ENCODE measurements at places on chromosomes 2 and 18.

DNA sequence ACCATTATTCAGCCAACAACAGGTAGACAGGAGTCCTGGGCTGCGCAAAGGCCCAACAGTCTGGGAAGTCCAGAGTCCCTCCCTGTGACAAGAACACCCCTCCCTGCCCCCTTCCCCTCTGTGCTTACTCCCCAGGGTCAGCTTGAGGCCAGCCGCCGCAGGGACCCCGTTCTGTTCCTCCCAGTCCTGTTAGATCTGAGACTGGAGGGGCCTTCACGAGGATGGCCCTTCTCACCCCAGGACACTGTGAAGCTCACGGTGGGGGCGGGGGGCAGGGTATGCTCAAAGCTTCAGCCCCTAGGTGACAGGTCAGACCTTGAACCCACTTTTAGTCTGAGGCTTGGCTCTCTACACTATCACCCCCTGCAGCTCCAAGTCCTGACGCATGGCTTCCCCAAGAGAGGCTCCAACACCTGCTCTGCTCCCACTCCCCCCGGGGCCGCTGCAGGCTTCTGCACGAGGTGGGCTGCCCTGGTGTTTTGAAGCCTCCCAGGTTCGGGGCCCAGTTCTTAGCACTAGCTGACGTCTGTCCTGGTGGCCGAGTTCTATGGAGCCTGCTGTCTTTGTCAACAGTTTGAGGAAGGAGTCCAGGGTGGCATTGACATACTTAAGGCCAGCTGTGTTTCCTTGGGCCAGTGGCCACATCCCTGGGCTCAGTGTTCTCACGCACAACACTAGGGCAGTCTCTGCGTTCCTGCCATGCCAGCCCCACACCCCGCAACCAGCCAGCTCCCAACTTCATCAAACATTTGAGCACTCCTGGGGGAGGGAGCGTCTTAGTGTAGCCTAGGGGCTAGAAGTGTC, 37.2 kb upstream of the HPCAL1 start:
- no peak for DNase-seq

- DNase-seq, result no peak
These were observed 108.4 kb upstream of the SH3BP4 start for GRCh38 chr2:234843411-234843810.

DNA sequence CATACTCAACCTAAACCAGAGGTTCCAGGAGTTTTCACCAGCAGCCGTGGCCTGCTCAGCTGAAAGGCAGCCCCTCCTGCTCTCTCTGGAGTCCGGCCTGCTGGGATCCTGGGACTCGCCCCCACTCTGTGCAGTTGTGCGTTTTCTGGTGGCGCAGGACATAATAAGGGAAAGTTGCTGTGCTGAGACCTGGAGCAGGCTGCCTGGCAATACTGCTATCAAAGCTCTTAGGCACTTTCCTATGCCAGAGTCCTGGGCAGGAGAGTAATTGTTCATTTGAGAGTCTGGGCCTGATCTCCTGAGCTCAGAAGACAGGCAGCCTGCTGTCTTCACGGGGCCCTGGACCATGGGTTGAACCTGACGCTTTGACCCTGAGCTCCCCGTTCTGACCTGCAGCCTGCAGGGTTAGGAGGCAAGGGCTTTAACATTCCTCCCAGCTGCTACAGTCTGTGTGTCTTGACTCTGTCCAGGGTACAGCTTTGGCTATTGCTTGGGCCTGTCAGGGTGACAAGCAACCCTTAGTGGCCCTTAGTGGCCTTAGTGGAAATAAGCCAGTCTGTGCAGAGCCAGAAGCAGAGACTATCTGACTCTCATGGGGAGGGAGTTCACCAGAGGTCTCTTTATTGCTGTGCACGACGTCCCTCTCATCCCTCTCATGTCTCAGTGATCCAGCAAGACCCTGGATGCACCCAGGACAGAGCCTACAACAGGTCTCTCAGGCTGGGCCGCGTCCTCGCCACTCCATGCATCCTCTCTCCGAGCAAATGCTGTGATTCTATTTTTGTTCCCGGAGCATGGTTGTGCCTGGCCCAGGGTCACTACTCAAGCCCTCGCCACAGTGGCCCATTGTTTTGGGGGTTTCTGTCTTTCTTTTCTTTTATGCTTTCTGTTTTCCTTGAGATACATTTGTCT, 60.6 kb downstream of the ACKR3 start:
- DNase-seq, result no peak

- no peak for DNase-seq
These were observed 306.4 kb downstream of the LPIN1 start for GRCh38 chr2:12052796-12053195.

GRCh38 chr2:18404708-18405107, 155.7 kb downstream of the RDH14 start:
- no peak for DNase-seq

DNA sequence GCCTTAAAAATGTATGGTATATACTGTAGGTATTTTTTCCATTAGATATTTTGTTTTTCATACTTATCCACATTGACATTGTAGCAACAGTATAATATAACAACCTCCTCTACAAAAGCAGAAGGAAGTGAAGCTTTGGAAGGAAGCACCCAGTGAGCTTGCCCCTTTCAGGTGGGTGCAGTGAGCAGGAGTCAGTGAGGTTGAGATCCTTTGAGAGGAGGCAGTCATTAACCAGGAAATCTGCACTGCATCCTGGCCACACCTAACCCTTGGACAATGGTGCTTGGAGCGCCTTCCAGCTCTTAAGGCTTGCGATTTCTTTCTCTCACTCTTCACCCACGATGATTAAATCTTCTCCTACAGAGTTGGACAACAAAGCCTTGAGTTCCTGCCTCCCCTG, 13.9 kb downstream of the IL37 start:
- DNase-seq, result no peak

DNA sequence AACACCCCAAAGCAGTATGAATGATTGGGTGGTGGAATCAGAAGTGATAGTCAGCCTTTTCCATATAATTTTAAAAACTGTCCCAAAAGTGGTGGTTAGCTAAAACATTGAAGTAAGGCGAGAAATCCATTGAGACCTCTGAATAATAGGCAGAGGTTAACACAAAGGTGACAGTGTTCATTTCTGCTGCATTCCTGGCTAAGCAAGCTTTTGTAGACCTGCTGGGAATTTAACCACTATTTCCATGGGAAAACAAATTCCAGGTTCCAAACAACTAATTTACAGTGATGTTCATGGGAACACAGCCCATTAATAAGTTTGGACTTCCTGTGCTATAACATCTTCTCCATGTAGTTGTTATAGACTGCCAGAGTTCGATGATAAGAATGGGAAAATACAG, 6.3 kb upstream of the INO80D start:
- no peak for DNase-seq

DNA sequence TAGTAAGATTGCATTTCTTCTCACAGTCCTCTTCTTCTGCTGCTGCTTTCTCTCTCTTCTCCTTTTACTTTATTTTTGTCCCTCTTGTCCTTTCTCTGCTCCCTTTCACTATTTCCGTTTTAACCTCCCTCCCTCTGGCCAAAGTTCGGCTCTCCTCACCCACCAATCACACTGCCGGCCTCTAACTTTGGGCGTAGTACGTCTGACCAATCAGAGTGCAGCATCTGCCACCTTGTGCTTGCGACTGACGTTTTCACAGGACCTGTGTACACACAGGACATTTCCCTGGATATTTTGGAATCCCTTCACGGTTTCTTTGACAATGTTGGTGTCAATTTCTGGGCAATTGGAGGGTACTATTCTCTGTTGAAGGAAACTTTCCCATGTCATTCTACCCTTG, 22.6 kb upstream of the ICOS start:
- DNase-seq, result no peak

GRCh38 chr2:240465268-240465764, 29.9 kb downstream of the GPC1 start:
- DNase-seq, result no peak

- no peak for DNase-seq
These were observed 30.6 kb downstream of the SOWAHC start for GRCh38 chr2:109644571-109645275.

DNA sequence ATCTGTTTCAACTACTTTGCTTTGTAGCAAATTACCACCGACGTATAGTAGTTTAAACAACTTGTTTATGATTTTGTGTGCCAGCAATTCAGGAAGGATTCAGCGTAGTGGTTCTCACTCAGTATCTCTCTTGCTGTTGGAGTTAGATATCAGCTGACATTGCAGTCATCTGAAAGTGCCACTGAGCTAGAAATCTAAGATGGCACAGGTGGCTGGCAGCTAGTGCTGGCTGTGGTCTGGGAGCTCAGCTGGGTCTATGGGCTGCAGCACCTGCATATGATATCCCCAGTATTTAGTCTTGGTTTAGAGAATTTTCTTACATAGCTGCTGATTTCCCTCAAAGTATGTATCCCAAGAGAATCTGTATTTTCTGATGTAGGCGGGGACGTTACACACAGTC, 235.6 kb downstream of the SCG2 start:
- no peak for DNase-seq

DNA sequence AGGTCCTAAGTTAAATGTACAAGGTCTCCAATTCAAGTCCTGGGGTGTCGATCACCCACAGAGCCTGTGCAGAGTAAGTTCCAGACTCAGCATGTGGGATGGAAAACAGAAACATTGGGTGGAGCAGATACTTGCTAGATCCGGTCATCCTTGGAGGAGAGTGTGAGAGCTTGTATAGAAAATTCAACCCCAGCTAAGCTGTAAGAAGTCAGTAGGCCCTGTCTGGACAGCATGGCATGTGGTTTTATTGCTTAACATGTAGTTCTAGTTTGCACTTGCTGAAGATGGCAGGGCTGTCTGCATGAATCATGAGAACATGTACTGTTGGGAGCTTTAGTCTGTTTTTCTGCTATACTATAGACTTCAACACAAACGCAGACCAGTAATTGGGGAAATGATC, 189.6 kb upstream of the RMP24 start:
- no peak for DNase-seq

- no peak for DNase-seq
These were observed 258.8 kb downstream of the ZNF407 start for GRCh38 chr18:74856434-74856833.

GRCh38 chr2:237190966-237191713, 105.5 kb downstream of the COPS8 start:
- no peak for DNase-seq

DNA sequence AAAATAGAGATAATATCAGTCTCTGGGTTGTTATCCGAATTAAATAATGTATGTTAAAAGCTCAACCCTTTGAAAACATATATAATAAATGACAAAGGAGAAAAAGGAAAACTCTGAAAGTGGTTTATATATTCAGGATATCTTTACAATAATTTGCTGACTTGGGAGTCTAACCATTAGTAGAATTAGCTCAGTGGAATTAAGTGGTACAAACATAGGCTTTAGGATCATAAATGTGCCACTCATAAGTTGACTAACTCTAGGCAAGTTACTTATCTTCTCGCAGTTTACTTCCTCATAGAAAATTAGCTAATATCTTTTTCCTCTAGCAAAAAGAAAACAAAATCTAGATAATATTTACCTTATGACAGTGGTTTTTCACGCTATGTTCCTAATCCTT, 44.6 kb downstream of the HEATR5B start:
- DNase-seq, result no peak

- DNase-seq, result peak; percentile 15
These were observed 568 bp downstream of the ARL5A start for GRCh38 chr2:151827564-151828142.

DNA sequence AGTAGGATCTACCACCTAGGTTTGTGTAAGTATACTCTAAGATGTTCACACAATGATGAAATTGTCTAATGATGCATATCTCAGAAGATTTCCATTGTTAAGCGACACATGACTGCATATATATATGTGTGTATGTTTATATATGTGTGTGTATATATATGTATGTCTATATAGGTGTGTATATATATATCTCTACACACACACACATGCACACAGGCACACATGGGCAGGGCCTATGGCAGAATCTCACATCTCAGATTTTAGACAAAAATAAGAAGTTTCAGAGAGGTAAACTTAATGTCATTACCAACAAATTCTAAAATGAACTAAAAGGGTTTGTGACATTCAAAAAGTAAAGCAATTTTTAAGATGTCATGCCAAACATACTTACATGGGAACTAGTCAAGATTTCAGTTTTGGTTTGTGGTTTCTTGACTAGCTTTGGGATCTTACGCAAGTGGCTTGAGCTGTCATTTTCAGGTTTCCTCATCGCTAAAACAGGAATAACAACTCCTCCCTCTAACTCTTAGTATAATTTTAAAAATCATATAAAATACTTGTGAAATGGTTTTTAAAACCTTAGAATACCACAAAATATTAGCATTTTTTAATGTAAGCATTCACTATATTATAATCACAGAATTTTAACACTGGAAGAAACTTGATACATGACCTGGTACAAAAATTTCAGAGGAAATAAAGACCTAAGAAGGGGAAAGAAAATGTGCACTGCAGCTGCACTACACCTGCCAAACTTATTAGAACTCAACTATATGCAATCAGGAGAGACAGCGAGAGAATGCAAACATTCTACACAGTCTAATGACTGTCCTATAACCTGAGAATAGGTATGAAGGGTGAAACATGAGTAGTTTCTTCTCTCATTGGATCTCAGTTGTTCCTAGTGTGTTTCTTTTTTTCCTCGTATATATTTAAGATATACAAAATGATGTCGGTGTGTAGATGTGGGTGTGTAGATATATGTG, 75.7 kb downstream of the TTC21B start:
- DNase-seq, result peak; percentile 18

- no peak for DNase-seq
These were observed 12.4 kb downstream of the CCBE1 start for GRCh38 chr18:59684777-59685176.

GRCh38 chr2:160406591-160407392, 86.8 kb downstream of the RBMS1 start:
- peak; percentile 28 for DNase-seq

DNA sequence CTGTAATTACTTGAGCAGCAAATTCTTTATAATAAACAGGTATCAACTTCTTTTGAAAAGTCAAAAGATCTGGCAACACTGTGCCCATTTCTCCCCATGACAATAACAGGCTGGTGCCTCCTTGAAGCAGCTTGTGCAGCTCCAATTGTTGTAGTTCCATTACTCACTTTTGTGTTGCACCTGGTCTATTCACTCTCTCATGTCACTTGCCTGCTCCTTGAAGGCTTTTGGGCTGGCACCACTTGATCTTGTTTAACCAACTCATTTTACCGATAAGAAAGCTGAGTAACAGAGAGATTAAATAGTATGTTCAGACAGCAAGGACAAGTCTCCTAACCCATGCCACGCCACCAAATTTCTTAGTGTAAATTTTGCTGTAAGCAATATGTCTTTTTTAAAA, 314.5 kb downstream of the OSR1 start:
- no peak for DNase-seq

DNA sequence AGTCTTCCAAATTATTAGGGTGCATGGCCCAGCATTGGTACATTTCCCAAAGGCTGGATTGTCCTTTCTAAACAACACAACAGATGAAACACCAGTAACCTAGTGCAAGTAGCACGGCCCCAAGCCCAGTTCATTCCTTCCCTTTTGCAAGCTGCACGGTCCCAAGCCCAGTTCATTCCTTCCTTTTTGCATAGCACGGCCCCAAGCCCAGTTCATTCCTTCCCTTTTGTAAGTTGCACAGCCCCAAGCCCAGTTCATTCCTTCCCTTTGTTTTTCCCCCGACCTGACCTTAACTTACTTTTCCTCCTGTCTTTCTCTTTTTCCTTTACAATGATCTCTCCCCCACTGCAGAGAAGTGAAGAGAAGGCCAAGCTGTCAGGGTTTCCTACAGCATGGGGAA, 60.9 kb downstream of the C18orf63 start:
- no peak for DNase-seq

- no peak for DNase-seq
These were observed 247.8 kb downstream of the PAX3 start for GRCh38 chr2:222050981-222051380.

GRCh38 chr2:833180-833579, 117.5 kb upstream of the SNTG2 start:
- no peak for DNase-seq

- DNase-seq, result no peak
These were observed 85.7 kb downstream of the ACTR2 start for GRCh38 chr2:65313126-65313953.

Data from GM10248 (cell line).